ENCODE measurements at places on chromosomes 2 and 18.

- no peak for DNase-seq
Measured at GRCh38 chr2:43818761-43819160, 19.9 kb downstream of the ABCG5 start.

GRCh38 chr2:136238286-136239078 lies 120.5 kb upstream of the CXCR4 start:
- no peak for DNase-seq

- no peak for DNase-seq
Measured at GRCh38 chr18:33699372-33699771, 121.4 kb downstream of the ASXL3 start.

DNA sequence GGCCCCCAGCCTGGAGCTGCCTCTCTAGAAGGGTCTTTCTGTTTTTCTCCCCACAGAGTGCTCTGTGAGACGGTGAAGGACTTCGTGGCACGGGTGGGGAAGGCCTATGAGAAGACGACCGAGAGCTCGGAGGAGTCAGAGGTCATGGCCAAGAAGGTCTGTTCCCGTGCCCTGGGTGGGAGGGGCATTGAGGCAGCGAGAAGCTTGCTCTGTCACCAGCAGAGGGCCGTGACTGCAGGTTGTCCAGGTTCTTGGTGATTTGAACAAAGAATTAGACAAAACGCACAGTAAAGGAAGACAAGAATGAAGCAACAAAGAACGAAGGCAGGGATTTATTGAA lies 93.9 kb downstream of the DGKD start:
- peak; percentile 53 for DNase-seq

GRCh38 chr2:144922519-144922918 lies 402.6 kb upstream of the ZEB2 start:
- no peak for DNase-seq

- no peak for DNase-seq
Measured at GRCh38 chr2:158317642-158318041, 138.9 kb downstream of the CCDC148 start.
